Epithelial cell of proximal tubule (primary cell): ENCODE measurements at places on chromosomes 7 and 10.
A peak's percentile ranks its signal among the peaks of the same experiment; 100 is the strongest.

DNA sequence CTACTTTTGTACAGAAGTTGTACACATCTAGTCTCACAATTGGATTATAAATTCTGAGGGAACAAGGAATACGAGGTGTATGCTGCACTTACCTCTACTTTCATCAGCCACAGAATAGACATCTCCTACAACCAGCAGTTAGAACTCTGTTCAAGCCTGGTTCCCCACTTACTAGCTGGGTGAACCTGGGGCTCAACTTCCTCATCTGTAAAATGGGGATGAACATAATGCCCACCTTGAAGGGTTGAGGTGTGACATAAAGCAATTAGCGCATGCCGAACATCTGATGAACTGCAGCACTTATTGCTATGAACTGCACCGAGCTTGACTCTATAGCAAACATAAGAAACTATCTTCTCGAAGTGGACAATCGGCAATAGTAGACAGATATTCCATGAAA, 25.3 kb downstream of the XPNPEP1 start:
- DNase-seq: no peak

- DNase-seq: no peak
Measured at GRCh38 chr7:106545275-106545674, 115.7 kb downstream of the CCDC71L start.

DNA sequence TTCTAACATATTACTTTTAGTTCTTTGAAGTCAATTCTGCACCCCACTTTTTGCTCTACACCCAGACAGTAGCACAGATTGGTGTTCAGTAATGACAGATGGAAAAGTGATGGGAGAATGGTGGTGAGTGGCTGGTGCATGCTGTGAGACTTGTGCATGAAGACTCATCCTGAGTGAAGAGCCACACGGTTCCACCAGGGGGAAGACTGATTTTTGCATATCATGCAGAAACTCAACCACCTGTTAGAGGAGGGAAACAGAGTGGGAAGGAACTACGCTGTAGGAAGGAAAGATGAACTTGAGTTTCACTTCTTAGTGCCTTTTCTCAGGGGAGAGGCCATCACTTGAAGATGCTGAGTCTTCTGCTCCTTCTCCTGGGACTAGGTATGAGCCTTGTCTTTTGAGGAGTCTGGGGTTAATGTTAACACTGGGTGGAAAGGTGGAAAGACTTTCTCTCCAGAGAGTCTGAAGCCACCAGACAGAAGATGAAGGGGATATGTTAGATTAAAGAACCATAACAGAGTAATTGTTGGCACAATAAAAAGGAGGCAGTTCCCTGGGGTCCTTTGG, 9.3 kb upstream of the PRSS1 start:
- DNase-seq: no peak

DNA sequence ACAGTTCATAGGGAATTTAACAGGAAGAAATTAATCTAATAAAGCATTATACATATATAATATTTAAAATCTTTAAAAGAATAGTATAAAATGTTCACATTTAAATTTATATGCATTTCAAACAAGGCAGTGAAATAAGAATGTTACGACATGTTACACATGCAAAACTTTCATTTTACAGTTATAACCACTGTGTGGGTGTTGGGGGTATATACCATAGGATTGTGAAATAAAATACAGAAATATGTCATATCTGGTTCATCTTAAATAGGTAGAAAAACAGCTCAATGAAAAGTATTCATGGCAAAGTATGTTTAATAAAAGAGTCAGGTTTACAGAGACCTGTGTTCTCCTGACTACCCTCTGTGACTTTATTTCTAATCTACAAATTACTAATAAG, 45.6 kb downstream of the CHCHD3 start:
- no peak for DNase-seq

GRCh38 chr10:5604961-5605360, 61.4 kb downstream of the ASB13 start:
- no peak for DNase-seq

DNA sequence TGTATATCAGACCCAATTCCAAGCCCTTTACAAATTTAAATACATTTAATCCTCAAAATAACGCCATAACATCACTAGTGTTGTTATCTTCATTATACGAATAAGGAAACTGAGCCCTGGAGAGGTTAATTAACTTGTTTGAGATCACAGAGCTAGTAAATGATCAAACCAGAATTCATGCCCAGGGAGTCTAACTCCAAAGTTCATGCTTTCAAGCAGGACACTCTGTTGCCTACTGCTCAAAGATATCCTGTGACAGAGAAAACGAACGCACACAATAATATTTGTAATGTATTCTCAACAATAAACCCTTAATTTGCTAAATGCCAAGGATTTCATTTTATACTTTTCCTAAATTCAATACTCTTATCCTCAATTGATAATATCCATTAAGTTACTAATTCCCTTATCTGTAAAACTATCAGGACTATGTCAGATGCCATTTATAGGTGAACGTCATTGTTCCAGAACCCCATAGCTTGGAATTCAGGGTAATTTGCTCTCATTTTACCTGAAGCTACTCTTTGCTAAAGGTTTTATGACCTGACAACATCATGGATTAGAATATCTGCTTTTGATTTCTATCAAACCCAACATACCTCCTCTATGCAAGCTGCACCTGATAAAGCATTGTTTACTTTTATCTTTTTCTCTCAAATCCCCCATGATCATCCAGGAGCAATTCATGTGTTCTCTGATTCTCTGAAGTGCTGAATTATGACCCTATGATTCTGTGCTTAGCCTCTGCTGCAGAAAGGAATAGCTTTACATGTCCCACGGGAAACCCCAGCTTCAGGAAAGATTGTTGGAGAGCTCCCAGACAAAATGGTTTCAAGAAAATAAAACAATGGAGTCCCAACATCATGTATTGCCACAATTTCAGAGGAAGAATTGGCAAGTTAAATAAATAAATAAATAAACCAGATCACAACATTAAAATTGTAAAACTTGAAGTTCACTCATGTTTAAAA, 150.2 kb upstream of the CDK1 start:
- DNase-seq: no peak

DNA sequence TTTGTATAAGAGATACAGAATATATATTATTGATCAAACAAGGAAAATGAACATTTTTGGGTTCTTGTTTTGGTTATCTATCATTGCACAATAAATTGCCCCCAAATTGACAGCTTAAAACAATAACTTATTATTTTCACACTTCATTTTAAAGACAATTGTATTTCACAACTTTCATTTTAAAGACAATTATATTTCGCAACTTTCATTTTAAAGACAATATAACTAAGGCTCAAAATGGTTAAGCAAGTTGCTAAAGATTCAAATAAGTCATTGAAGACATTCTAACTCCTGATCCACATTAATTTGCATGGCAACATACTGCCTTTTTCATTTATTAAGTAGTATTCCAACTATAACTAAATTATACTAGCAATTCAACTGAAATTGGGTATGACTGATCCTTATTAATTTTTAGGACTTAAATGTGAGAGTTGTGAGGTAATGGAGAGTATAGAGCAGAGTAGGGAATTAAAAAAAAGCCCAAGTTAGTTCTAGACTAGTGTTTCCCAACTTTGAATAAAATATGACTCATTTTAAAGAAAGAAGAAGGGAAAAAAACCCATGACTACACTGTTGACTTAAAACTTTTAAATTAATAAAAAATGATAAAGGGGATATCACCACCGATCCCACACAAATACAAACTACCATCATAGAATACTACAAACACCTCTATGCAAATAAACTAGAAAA, 9.9 kb upstream of the STEAP2 start:
- no peak for DNase-seq

DNA sequence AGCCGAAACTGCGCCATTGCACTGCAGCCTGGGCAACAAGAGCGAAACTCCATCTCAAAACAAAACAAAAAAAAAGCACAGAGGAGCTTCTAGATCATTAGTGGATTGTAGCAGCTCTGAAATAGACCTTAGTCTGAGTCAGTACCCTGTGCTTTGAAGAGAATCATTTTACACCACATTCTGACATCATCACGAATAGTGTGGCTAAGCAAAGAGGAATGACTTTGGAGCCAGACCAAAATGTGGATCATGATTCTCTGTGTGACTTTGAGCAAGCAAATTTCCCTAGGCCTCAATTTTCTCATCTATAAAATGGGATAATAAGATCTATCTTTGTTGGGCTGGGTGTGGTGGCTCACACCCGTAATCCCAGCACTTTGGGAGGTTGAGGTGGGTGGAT, 618.9 kb downstream of the CALN1 start:
- DNase-seq: no peak

- no peak for DNase-seq
Measured at GRCh38 chr7:2494191-2495130, 18.3 kb upstream of the GRIFIN start.

DNA sequence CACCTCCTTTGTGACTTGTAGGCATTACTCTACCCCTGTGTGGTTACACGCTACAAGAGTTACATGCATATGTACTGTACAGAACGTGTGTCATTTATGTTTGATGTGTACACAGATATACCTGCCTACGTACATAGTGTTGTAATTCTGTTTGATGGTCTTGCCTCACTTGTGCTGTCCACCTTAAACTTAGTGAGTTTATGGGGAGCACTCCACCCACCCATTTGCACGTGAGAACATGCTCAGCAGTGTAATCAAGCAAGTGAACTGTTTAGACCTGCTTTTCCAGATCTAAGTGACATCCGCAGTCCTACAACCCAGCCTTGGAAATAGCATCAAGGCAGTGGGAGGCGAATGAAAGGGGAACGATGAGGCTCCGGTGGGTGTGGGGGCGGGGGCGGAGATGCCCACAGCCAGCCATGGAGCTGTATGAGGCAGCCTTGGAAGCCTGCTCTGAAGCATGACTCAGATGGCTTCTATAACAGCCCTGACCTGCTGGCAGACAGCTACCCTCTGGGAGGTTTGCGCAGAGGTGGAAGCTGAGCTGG, 52.1 kb downstream of the SUFU start:
- DNase-seq: no peak

GRCh38 chr7:93378131-93378760, 146.1 kb downstream of the VPS50 start:
- DNase-seq: no peak

- no peak for DNase-seq
Measured at GRCh38 chr10:124534826-124535601, 73.4 kb downstream of the LHPP start.

DNA sequence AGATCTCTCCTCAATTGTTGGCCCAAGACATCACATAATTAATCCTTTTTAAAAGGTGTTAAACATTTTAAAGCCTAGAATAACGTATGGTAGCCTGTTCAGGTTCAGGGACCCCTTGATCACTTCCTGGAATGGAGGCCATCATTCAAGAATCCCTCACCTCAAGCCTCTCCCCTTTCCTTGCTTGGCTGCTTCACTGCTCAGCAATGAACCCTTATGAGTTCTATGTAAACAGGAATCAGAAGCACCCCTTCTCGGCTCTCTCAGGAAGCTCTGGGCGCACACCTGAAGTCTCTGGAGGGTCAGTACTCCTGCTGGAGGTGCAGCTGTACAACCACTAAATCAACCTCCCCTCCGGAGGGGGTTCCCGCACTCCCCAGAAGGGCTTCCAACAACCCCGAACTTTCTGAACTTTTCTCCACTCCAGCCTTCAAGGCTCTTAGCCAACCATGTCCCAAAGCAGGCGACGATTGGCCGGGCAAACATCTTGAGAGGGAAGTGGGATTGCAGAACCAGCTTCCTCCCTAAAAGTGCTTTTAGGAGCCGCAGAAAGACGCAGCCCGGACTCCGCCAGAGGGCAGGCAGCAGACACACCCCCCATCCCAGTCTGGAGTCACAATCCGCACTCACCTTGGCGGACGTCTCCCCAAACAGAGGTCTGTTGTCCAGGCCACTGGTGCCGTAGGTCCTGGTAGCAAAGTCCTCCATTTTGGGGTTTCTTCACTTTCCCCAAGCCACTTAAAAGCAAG, 562 bp downstream of the TMEM243 start:
- DNase-seq: no peak

DNA sequence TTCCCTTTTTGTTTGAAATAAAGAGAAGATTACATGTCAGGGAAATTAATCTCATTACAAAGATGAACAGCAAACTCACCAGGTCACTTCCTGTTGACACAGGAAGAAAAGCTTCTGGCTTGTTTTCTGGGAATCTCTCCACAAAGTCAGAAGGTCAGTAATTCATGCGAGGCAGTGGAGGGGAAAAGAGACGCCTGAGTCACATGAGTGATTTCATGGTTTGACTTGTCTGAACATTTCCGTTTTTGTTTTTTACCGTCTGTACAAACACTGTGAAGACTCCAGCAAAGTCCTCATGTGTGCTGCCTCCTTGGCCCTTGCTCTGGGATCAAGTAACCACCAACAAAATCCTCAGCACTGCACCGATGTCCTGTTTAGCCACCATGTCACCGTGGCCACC, 2.5 kb upstream of the HABP2 start:
- peak; percentile 93 for DNase-seq
